ENCODE measurements at places on chromosomes 6 and 20. TPM values are rescaled to one million over a fixed set of nuclear protein-coding genes. Genes with fewer than 3 reads are reported as not detected.

The WFDC9 gene
- not detected for total RNA-seq

The SAMD10 gene
- total RNA-seq, result 5.7 TPM

The F13A1 gene
- 188 TPM for total RNA-seq

The OR2H1 gene
- not detected for total RNA-seq

The DDX43 gene
- total RNA-seq, result 0.68 TPM

The MPC1 gene
- 381 TPM for total RNA-seq

- DNase-seq, result no peak
Observed at GRCh38 chr6:21873562-21873961, 280.0 kb downstream of the SOX4 start.

DNA sequence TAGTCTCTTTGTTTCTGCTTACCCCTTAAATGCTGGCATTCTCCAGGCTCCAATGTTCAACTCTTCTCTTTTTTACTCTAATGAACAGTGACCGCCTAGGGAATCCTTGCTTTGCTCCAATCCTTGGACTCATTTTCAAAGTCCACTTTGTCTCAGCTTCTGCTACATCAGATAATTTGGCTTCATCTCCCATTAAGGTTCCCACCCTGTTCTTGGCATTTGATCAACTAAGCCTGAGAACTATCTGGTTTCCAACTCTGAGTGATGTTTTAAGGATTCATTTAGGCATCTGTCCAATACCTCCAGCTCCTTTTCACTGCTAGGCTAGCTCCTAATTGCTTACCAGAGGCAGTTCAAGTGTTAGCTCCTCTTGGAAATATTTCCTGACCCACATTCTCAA, 64.9 kb downstream of the ME1 start:
- no peak for DNase-seq

GRCh38 chr6:144064402-144065212, 30.8 kb downstream of the SF3B5 start:
- DNase-seq, result peak; percentile 81

GRCh38 chr6:153588330-153588729, 450.7 kb upstream of the OPRM1 start:
- DNase-seq, result no peak

- DNase-seq, result peak; percentile 90
Observed at GRCh38 chr6:81751388-81752083, 945 bp downstream of the TENT5A start.

DNA sequence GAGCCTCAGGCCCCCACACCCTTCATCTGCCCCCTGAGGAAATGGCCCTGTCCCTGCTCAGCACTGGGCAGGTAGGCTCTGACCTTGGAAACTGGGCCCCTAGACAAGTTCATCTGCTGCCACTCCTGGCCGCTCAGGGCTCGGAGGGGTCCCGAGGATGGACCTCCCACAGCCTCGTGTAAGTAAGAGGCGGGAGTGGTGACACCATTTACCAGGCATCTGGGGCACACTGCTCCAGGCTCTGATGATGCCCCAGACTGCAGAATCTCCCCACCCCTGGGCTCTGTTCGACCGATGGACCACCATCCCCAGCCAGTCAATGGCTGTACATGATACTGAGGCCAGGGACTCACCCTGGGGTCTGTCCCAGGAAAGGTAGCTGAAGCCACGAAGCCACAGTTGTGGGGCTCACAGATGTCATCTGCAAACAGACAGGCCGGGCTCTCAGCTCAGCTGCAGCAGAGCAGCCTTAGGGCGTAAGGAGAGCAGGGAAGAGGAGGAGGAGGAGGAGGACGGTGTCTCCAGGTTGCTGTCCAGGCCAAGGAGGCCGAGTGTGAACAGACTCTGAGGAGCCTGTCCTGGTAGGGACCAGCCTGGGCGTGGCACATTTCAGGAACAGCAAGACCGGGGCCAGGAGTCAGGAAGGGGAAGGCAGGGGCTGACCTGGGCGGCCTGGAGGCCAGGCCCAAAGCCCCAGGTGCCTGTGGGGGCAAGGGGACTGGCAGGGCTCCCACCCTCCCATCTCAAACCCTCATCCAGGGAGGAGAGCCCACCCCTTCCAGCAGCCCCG, 300.4 kb downstream of the TAF4 start:
- DNase-seq, result no peak

GRCh38 chr6:142855893-142856623, 88.9 kb downstream of the HIVEP2 start:
- DNase-seq, result no peak

GRCh38 chr6:45479834-45480751, 102.4 kb upstream of the SUPT3H start:
- DNase-seq, result no peak

GRCh38 chr6:75147512-75147911, 58.3 kb downstream of the COL12A1 start:
- no peak for DNase-seq

DNA sequence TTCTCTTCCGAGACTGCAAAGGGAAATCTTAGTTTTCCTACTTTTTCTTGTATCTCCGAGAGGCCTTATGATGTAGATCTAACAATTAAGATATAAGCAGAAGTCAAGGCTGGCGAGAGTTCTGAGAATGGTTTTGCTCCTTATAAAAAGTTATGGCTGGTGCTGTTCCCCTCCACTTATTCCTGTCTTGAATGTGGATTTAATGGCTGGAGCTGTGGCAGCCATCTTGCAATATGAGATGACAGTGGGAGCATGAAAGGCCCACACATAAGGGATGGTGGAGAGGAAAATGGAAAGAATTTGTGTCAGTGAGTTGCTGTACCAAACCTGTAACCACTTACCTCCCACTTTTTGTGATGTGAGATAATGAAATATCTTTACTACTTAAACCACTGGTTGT, 124.6 kb upstream of the SLC22A23 start:
- no peak for DNase-seq

DNA sequence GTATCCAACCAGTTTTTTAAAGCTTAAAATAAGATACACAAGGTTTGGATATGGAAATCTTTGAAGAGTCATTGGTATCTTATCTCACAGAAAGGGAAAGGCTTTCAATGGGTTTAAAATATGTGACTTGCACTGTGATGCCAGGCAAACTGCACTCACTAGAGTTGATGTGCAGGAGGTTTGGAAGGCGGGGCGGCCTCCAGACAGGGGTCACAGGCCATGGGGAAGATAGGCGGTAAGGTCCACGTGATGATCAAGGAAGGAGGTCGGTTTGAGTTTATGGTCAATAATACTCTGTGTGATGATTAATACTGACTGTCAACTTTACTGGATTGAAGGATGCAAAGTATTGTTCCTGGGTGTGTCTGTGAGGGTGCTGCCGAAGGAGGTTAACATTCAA, 9.5 kb upstream of the RAMACL start:
- DNase-seq, result no peak

GRCh38 chr20:32485770-32486478, 99.2 kb downstream of the NOL4L start:
- DNase-seq, result no peak

GRCh38 chr6:163151212-163151611, 263.3 kb upstream of the QKI start:
- DNase-seq, result no peak

GRCh38 chr6:157104803-157105202, 218.5 kb downstream of the TMEM242 start:
- DNase-seq, result no peak
